ENCODE measurements at places on chromosomes 1 and 21.

- no peak for DNase-seq
Observed at GRCh38 chr1:204577794-204578478, 61.7 kb downstream of the MDM4 start.

GRCh38 chr1:151579436-151580225 is 32.2 kb upstream of the SNX27 start:
- no peak for DNase-seq

GRCh38 chr1:212060632-212061472 is 25.3 kb downstream of the DTL start:
- no peak for DNase-seq

DNA sequence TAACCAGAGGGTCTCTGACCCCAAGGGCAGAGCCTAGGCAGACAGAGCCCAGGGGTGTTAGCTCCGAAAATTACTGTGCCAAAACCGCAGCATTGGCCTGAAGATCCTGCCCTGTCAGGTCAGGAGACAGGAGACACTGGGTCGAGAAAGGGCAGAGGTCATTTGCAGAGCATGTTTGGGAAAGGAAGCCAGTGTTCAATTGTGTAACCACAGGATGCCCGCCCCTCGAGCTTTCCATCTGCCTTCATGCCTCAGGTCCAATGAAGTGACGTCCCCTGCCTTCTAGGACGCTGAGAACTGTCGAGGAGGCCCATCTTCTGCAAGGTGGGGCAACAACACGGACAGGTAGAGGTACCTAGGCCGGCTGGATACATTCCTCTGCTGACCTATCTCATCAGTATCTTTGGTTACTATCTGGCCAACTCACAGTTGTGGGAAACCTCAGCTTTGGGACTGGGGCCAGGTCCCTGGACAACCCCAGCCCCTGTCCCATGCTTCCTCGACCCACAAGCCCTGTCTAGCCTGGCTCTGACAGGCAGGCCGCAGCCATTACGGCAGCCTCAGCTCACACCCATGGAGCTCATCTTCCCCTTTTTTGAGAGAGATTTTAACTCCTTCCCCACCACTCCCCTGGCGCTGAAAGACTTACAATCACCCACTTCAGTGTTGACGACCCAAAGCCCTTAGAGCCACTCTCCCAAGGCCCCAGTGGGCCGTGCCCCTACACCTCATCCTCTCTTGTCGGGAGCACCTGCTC is 1.3 kb downstream of the ARL8A start:
- peak; percentile 69 for DNase-seq

DNA sequence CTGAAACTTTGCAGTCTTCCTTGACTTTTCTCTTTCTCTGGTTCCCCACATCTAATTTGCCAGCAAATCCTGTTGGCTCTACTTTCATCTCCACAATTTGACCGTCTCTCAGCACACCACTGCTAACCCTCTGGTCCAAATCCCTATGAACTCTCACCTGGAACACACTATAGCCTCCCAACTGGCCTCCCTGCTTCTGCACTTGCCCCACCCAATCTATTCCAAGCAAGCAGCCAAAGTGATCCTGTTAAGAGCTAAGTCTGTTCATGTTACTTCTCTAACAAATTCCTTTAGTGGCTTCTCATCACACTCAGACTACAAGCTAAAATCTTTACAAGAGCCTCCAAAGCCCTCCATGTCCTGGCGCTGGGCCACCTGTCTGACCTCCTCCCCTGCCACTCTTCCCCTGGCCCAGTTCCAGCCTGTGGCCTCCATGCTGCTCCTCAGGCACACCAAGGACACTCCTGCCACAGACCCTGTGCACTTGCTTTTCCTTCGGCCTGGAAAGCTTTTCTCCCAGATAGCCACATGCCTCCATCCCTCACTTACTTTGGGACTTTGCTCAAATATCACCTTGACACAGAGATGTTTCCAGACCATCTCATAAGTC is 104.1 kb downstream of the DTL start:
- DNase-seq: no peak

GRCh38 chr1:232626452-232626851 is 3.5 kb downstream of the SIPA1L2 start:
- DNase-seq: no peak

DNA sequence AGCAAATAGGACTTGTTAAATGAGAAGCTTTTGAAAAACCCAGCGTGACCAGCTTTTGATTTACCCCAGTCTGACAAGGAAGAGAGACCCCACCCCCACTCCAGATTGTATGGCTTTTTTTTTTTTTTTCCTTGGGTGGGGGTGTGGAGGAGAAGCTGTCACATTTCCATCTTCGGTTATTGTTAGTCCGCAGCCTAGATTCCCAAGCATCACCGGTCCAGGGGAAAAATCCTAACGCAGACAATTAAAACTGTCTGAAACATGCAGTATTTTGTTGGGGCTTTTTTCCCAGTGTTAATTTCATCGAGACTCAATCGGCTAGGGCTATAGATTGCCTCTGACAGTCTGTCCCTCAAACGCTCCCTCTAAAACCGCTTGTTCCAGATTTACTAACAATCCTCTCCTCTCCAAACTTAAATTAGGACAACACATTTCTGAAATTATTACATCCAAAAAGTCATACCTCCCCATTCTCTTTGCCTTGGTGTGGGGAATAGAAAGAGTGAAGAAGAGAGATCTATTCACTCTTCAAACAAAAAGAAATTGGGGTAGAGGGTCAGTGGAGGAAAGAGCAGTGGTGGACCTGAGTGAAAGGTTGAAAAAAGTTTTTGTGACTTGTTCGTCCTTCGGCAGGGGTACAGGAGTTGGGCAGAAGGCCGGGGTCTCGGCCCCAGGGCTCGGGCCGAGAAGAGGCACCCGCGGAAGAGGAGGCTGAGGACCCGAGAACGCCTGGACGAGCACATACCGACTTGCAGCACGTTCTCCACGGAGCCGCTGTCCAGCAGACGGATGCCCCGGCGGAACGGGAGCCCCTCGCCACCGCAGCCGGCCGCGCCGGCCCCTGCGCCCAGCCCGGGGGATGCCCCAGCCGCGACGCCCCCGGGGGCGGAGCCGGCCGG is 1.1 kb downstream of the ZSWIM5 start:
- peak; percentile 12 for DNase-seq

DNA sequence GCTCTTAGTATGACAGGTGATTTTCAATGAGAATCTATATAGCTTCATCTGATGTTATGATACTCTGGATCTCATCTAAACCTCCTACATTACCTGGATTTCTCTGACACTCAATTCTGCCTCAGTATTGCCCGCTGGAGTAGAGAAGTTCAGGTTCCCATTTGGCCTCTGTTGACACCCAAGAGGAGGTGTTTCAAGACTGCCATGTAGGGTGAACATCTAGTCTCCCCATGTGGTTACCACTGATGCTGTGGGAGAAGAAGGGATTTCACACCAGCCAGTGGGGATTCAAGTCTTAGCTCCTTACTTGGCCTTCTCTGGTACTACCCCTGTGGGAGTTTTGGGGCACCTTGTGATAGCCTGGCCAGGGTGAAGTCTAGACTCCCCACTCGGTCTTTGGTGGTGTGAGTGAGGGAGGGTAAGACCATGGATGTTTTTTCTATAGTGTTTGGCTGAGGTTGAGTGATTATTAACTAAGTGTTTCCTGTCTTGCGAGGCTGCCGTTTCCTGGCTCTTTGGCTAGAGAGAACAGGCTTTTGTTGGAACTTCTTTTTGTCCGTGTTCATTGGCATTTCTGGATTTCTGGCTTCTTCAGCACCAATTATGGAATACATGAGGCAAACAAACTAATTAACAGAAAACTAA is 90.7 kb downstream of the RHOU start:
- no peak for DNase-seq

DNA sequence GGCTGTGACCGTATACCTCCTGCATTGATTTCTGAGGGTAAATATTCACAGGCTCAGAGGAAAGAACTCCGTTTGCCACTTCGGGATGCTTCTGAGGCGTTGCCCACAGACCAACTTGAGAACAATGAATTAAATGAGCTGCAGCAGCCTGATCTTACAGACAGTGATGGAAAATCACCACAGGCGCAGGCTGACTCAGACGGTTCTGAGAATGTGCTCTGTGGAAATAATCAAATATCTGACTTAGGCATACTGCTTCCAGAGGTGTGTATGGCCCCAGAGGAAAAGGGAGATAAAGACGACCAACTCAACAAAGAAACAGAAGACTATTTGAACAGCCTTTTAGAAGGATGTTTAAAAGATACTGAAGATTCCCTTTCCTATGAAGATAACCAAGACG is 76.7 kb upstream of the SCCPDH start:
- DNase-seq: no peak

DNA sequence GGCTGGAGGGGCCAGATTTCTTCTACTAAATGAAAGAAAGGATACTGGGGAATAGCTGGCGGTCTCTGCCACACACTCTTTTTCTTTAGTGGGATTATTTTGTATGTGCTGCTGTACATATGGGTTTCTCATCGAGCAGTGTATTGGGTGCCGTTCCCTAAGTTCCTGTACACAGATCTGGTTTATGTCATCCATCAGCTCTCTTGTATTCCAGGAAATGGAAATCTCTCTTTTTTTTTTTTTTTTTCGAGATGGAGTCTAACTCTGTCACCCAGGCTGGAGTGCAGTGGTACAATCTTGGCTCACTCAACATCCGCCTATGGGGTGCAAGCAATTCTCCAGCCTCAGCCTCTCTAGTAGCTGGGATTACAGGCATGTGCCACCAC is 27.0 kb upstream of the NID1 start:
- no peak for DNase-seq

DNA sequence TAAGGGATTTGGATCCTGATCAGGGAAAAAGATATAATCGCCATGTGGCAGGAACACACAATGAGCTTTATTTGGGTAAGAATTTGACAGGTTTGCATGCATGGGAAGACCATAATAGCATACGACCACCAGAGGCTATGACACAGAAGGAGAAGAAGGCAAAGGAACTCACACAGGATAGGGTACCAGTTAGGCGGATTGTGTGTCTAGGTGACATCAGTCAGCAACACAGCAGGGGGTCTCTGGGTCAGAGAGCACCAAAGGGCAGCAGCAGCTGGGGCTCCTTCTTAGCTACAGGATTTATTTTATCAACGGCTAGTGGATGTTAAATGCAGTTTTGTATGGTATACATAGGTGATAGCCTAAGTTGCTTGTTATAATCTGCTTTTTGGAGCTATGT is 551.3 kb downstream of the KCNT2 start:
- no peak for DNase-seq

DNA sequence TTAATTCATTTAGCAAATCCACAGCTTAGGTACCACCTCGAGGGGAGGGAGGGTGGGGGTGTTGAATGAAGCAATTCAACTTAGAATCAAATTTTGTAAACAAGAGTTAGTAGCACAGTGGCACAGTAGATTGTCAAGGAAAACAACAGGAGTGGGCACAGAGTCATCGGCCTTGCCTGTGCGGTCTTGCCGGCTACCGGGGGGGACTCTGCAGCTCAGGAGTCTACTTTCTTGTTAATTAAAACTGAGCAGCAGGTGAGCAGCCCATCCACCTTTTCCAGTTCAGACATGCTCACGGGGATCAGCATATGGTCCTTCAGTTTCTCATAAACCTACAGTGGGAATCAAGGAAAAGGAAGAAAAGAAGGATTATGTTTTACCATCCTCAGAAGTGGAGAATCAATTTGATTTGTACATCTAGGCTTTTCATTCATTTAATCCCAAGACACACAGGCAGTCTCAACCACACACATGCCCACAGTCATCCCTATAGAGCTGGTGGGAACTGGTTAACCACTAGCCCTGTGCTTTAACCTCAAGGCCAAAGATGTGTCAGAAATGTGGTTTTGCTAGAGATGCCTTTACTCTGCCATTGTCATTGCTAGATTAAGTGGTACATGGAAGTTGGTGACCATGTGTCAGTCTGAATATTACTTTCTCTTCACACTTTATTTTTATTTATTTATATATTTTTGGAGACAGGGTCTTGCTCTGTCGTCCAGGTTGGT is 45.0 kb upstream of the BCL10 start:
- DNase-seq: no peak

GRCh38 chr1:75733661-75734060 is 9.2 kb downstream of the ACADM start:
- no peak for DNase-seq

- DNase-seq: no peak
Observed at GRCh38 chr1:182811975-182812722, 22.6 kb downstream of the NPL start.

DNA sequence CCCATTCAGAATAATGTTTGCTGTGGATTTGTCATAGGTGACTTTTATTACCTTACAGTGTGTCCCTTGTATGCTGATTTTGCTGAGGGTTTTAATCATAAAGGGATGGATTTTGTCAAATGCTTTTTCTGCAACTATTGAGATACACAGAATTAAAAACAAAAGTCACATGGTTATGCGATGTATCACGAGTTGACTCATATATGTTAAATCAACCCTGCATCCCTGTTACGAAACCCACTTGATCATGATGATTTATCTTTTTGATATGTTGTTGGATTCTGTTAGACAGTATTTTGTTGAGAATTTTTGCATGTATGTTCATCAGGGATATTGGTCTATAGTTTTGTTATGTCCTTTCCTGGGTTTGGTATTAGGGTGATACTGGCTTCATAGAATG is 10.7 kb upstream of the OR2T34 start:
- DNase-seq: no peak

GRCh38 chr1:37513795-37514349 is 694 bp downstream of the MEAF6 start:
- peak; percentile 41 for DNase-seq

GRCh38 chr1:162666006-162666645 is 33.9 kb downstream of the DDR2 start:
- DNase-seq: no peak

- DNase-seq: no peak
Observed at GRCh38 chr1:21924503-21925005, 12.6 kb downstream of the HSPG2 start.

DNA sequence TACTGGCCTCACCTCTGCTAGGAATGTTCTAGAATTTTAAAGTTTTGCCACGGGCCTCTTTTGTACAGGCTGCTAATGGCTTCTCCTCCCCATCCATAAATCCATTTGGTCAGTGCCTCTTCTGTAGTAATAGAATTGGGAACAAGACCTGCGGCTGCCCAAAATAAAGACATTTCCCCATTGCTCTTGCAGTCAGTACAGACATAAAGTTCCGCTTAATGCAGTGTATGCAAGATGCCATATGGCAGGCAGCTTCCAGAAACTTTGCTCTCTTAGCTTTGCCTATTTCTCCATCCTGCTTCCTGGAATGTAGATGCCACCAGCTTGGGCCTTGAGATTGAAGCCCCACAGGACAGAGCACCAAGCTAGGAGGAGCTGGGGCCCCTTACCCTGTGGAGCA is 3.7 kb upstream of the SLC2A5 start:
- DNase-seq: no peak
